ENCODE measurements at places on chromosomes 1 and 21.

- no peak for DNase-seq
Observed at GRCh38 chr1:23029337-23029736, 10.1 kb downstream of the KDM1A start.

DNA sequence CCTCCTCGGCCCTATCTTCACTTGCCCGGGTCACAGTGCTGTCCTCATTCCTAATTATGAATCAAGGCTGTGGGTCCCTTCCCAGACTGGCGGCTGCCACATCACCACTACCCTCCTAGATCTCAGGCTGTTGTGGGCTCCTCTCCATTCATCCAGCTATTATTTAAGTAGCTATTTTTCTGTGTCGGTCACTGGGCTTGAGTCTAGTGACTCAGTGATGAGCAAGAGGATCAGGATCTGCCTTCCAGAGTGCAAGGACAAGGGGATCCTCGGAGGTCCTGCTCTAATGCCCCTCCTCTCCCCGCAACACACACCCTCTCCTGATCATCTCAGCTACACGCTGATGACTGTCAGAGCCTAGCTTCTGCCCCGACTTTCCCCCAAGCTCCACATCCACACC is 34.1 kb downstream of the CDCP2 start:
- no peak for DNase-seq

- DNase-seq, result no peak
Observed at GRCh38 chr1:206717674-206717989, 32.9 kb downstream of the MAPKAPK2 start.

- DNase-seq, result no peak
Observed at GRCh38 chr1:162279136-162279498, 97.5 kb downstream of the SPATA46 start.

DNA sequence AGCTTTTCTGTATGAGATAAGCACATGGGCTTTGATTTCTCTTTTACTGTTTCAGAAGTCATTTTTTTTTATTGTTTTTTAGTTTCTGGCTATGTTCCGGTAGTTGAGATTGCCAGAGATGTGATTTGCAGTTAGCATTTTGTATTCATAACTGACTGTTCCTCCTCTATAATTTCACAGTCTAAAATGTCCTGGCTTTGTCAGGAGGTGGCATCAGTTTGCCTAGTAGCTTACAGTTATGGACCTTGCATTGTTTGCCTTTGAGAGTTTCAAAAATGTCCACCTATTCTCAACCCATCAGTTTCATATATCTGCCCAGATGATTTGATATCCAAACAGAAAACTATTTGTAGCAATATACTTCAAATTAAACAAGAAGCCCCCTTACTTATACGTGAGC is 39.5 kb upstream of the ST6GALNAC3 start:
- no peak for DNase-seq

GRCh38 chr1:229035748-229036082 is 235.2 kb upstream of the RAB4A start:
- no peak for DNase-seq

Measured in HAP-1 (cell line).